ENCODE measurements at places on chromosomes 7 and 10. TPM values are rescaled to one million over a fixed set of nuclear protein-coding genes. Genes with fewer than 3 reads are reported as not detected.

The MET gene
- polyA plus RNA-seq, result 41.6 TPM

The EVX1 gene
- not detected for polyA plus RNA-seq

The CBX3 gene
- polyA plus RNA-seq, result 363 TPM

The CPED1 gene
- polyA plus RNA-seq, result 35.8 TPM

The C10orf71 gene
- polyA plus RNA-seq, result 0.14 TPM

The TEX47 gene
- polyA plus RNA-seq, result not detected

The FAM107B gene
- 100.0 TPM for polyA plus RNA-seq

The HECW1 gene
- 10.1 TPM for polyA plus RNA-seq

The SLC26A3 gene
- polyA plus RNA-seq, result not detected

The RET gene
- 29.4 TPM for polyA plus RNA-seq

The FEZF1 gene
- polyA plus RNA-seq, result not detected

The ZPBP gene
- polyA plus RNA-seq, result 0.19 TPM

The AGMO gene
- 0.64 TPM for polyA plus RNA-seq

The BTBD16 gene
- 0.74 TPM for polyA plus RNA-seq

The CCL24 gene
- not detected for polyA plus RNA-seq

The CALHM1 gene
- 0.07 TPM for polyA plus RNA-seq

The UNCX gene
- 17.3 TPM for polyA plus RNA-seq

The TRIM50 gene
- polyA plus RNA-seq, result 0.55 TPM

The RASA4B gene
- 18.3 TPM for polyA plus RNA-seq

The VAX1 gene
- polyA plus RNA-seq, result not detected

The PDK4 gene
- 19.6 TPM for polyA plus RNA-seq

The GJD4 gene
- polyA plus RNA-seq, result not detected

The TRIM73 gene
- polyA plus RNA-seq, result 12.9 TPM

The PILRB gene
- polyA plus RNA-seq, result 21.5 TPM

The PRSS37 gene
- polyA plus RNA-seq, result 0.30 TPM

The VWDE gene
- polyA plus RNA-seq, result 6.7 TPM

The GIMAP7 gene
- polyA plus RNA-seq, result 7.6 TPM

The FFAR4 gene
- polyA plus RNA-seq, result 0.08 TPM

The SFMBT2 gene
- polyA plus RNA-seq, result 7.0 TPM

The SH2D4B gene
- polyA plus RNA-seq, result 0.11 TPM

The ZNF107 gene
- polyA plus RNA-seq, result 16.0 TPM

The RAMP3 gene
- 10.3 TPM for polyA plus RNA-seq

The CDK14 gene
- 35.0 TPM for polyA plus RNA-seq

The MRC1 gene
- polyA plus RNA-seq, result 8.7 TPM

The ITPRID1 gene
- 0.18 TPM for polyA plus RNA-seq

The SSC4D gene
- 2.6 TPM for polyA plus RNA-seq

The BCAP29 gene
- 57.3 TPM for polyA plus RNA-seq

The CCDC136 gene
- 24.5 TPM for polyA plus RNA-seq

The SAMD9 gene
- polyA plus RNA-seq, result 12.2 TPM

The VOPP1 gene
- polyA plus RNA-seq, result 61.0 TPM

The OR2A2 gene
- not detected for polyA plus RNA-seq

The ZNF804B gene
- 0.64 TPM for polyA plus RNA-seq

The C10orf53 gene
- not detected for polyA plus RNA-seq

The MMD2 gene
- polyA plus RNA-seq, result 0.18 TPM

The HOXA11 gene
- polyA plus RNA-seq, result 40.7 TPM

The LAMB4 gene
- polyA plus RNA-seq, result 5.0 TPM

The PBLD gene
- polyA plus RNA-seq, result 98.1 TPM

The CTAGE8 gene
- 3.5 TPM for polyA plus RNA-seq

The NRP1 gene
- polyA plus RNA-seq, result 160 TPM

The FAM20C gene
- polyA plus RNA-seq, result 55.7 TPM

The GJC3 gene
- polyA plus RNA-seq, result 1.3 TPM

The ASAH2B gene
- 18.2 TPM for polyA plus RNA-seq

The PCDH15 gene
- polyA plus RNA-seq, result 12.4 TPM

Measured in left renal pelvis (tissue), 4 donors.